ENCODE measurements at places on chromosomes 11 and 22. TPM values are rescaled to one million over a fixed set of nuclear protein-coding genes. Genes with fewer than 3 reads are reported as not detected.

GRCh38 chr22:30887861-30888260 lies 80.7 kb downstream of the MORC2 start:
- no peak for DNase-seq

LRRN4CL gene
- 0.17 TPM for total RNA-seq

GGTLC3 gene
- total RNA-seq: not detected

GRCh38 chr11:65868076-65868667 lies 4.4 kb downstream of the EFEMP2 start:
- DNase-seq: no peak

GRCh38 chr22:19291218-19291579 lies 320 bp downstream of the CLTCL1 start:
- DNase-seq: no peak

KRTAP5-10 gene
- not detected for total RNA-seq

SOX10 gene
- total RNA-seq: not detected

OR5D18 gene
- not detected for total RNA-seq

- DNase-seq: no peak
Observed at GRCh38 chr11:3030289-3031070, 26.7 kb downstream of the CARS1 start.

ARHGAP20 gene
- 0.05 TPM for total RNA-seq

IGSF9B gene
- total RNA-seq: 2.0 TPM

- no peak for DNase-seq
Observed at GRCh38 chr22:38871360-38872171, 450 bp downstream of the CBX6 start.

DNA sequence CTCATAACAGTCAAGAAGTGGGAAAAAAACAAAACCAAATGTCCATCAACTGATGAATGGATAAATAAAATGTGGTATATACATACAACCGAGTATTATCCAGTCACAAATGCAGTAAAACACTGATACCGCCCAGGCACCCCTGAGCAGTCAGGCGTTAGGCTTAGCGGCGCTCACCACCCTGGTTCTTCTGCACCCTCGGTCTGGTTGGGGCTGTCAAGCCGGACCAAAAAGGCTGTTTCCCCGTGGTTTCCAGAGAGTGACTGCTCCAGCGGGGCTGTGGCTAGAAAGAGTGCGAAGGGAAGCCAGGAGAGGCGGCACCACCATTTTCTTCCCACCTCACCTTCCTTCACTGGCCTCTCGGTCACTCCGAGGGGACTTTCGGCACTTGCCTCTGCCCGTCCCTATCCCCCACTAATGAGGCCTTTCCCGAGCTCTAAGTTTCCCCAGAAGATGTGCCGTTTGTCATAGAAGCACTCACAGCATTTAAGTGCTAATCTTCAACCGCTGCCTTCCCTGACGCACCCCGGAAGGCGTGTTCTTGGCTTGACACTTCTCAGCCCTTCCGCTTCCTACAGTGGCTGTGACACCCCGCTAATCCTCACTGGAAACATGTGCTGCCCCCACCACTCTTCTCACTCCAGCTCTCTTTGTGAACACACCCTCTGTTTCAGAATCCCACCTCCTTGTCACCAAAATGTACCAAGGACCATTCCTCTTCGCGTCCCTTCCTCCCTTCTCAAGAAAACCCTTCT lies 42.4 kb downstream of the FCHSD2 start:
- DNase-seq: no peak

GRCh38 chr11:100890789-100891188 lies 203.7 kb downstream of the ARHGAP42 start:
- peak; percentile 90 for DNase-seq

ANO9 gene
- 9.2 TPM for total RNA-seq

LRRC10B gene
- 0.15 TPM for total RNA-seq

GRCh38 chr22:19212302-19212870 lies 33.9 kb upstream of the SLC25A1 start:
- no peak for DNase-seq

NOX4 gene
- total RNA-seq: 26.8 TPM

DNA sequence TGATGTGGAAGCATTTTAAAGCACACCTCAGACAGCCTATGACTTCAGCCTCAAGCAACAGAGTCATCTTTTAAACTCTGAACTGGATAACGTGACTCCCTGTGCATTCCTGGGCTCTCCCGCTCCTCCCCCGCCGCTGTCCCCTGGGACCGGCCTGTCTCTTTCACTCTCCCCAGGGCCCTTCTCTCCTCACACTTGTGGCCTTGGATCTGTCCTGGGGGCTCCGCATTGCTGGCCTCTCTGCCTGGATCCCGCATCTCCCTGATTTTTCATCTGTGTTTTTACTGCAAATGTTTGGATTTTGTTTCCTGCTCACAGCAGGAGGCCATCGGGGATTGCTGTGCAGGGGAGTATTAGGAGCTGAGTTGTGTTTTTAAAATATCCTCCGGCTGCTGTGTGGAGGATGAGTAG lies 15.4 kb downstream of the C11orf24 start:
- DNase-seq: no peak

DNA sequence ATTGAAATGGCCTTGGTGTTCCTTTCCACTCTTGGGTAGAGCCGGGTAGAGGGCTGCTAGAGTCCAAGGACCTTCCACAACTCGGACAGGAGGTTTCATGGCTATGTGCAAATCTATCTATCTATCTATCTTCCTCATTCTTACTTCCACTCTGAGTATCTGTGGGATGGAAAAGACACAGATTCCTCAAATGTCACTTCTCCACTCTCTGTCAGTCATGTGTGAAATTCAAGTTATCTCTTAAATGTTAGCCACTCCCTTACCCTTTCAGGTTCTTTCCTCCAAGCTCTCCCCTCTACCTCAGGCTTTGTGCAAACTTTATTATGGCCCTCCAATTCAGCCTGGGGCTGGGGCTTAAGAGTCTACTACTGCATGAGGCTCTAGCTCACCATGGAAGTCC lies 84.3 kb downstream of the GDPD4 start:
- DNase-seq: no peak

DNA sequence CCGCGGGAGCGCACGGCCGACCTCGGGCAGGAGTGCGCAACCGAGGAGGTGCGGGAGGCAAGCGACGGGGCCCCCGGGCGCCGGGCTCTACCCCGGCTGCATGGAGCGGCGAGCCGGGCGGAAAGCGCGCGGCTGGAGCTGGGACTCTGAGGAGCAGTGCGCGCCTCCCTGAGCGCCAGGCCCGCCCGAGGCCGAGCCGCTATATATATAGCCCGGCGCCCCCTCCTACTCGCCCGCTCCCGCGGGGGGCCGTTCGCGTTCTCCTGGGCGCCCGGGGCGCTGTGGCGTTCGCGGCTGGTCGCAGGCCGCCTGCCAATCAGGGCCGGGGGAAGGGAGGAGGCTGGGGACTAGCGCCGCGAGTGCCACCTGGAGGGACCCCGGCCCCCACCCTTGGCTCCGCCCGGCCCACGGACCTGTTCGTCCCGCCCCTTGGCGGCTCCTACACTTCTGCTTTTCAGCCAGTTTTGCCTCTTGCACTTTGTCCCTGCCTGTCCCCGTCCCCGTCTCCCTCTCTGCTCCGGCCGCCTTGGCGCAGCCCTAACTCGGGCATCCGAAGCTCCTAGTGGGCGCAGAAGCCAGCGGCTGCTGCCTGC lies at the start of gene FGF4:
FGF4 (minus strand) TSS at position 179 of the 593 bp plus-strand sequence. CDS start 257 bp downstream, outside the sequence.
- DNase-seq: no peak

Data from renal cortical epithelial cell (primary cell).